ENCODE measurements at places on chromosomes 6 and 20. TPM values are rescaled to one million over a fixed set of nuclear protein-coding genes. Genes with fewer than 3 reads are reported as not detected.

The ALDH5A1 gene
- total RNA-seq: 1.2 TPM

The VSTM2L gene
- total RNA-seq: 77.5 TPM

The MYT1 gene
- not detected for total RNA-seq

The SYNCRIP gene
- 91.3 TPM for total RNA-seq

The SF3B5 gene
- total RNA-seq: 141 TPM

The SOBP gene
- 0.42 TPM for total RNA-seq

The CEP162 gene
- 12.2 TPM for total RNA-seq

The C4B gene
- total RNA-seq: 6.7 TPM

- DNase-seq: no peak
Observed at GRCh38 chr6:154536999-154537398, 26.5 kb upstream of the CNKSR3 start.

GRCh38 chr6:6942831-6943230 is 164.9 kb upstream of the RREB1 start:
- peak; percentile 97 for DNase-seq

DNA sequence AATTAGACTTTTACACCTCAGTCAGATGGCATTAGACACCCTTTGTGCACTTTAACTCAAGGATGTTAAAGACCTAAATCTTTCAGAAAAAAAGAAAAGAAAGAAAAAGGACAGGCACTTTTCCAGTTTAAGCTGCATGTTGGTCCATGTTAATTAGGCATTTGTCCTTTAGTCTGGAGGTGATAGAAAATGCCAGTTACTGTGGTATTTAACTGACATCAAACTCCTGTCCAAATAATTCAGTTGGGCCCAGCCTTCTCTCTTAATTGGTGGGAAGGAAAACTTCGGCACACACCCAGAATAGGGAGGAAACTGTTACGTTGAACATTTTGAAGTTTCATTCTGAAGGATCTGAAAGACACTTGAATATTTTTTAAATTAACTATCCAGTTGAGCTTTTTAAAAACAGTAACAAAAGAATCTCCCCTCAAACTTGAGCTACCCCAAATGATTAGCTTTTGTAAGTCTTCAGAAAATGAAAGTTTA is 30.3 kb downstream of the RREB1 start:
- DNase-seq: no peak

- DNase-seq: peak; percentile 68
Observed at GRCh38 chr6:124073820-124074587, 270.3 kb downstream of the NKAIN2 start.

GRCh38 chr6:95601133-95601532 is 23.8 kb downstream of the MANEA start:
- no peak for DNase-seq

- no peak for DNase-seq
Observed at GRCh38 chr6:6599468-6599873, 11.0 kb downstream of the LY86 start.

GRCh38 chr20:17936761-17937732 is 31.5 kb downstream of the SNX5 start:
- DNase-seq: peak; percentile 69

DNA sequence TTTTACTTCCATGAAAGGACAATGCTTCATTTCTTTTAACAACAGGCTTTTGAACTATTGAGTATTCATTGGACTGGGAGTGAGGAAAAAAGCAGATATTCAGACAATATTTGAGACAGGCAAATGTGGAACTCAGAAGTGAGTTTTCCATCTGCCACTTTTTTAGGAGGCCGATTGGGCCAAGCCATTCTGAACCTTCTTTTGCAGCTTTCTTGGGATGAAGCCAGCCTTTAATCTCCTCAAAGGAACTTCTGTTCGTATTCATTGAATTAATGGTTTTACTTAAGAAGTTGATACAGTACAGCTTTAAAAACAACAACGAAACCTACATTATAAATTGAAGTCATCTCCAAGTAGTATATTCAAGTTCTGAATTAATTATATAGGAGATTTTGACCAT is 187.1 kb upstream of the RNF217 start:
- DNase-seq: no peak

- DNase-seq: no peak
Observed at GRCh38 chr6:3204921-3205320, 22.5 kb downstream of the TUBB2B start.

DNA sequence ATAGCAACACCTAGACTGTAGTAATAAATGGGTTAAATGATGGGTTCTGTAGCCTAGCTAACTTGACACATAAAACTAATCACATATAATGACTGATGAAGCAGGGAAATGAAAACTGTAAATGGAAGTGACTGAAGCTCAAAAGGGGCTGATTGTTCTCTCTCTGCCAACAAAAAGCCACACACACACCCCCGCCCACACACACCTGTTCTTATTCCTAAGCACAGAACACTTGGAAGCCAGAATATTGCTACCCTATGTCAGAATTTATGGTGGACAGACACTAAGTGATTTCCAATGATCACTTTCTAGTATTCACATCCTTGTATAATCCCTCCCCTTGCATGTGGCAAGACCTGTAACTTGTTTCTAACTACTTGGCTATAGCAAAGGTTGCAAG is 603.5 kb downstream of the UTRN start:
- no peak for DNase-seq

DNA sequence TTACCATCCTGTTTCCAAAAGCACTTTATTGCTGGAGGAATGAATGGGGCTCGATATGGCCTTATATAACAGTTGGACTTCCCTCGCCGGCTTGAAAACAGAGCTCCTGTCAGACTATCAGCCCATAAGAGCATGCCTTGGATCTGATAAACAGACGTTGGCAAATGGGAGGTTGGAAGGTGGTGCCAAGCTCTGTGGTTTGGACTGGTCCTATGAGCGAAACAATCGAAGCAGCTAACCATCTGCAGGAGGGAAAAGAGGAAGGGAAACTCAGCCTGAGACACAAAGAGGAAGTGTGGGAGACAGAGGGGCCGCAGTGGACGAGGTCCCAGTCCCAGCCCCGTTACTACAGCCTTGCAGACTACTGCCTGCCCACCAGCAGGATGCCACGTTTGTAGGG is 92.9 kb downstream of the TFAP2C start:
- no peak for DNase-seq

- DNase-seq: no peak
Observed at GRCh38 chr6:169217972-169218371, 35.7 kb downstream of the THBS2 start.

DNA sequence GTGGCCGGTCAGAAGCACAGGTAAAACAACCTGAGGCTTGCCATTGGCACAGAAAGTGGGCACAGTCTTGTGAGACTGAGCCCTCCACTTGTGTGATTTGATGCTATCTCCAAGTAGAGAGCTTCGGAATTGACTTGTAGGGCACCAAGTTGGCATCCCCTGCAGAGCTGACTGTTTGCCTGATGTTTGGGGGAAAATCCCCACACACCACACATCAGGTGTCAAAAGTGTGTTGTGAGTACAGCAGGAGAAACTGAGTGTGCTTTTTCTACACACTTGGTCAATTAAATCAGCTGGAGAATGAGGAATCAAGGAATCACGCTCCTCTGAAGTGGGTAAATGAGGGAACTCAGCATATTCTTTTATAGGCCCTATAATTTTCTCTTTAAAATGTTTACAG is 989 bp downstream of the SERINC3 start:
- no peak for DNase-seq

- no peak for DNase-seq
Observed at GRCh38 chr6:3052481-3053230, 15.6 kb upstream of the RIPK1 start.

GRCh38 chr6:105867277-105867676 is 218.9 kb upstream of the PRDM1 start:
- DNase-seq: no peak

- DNase-seq: no peak
Observed at GRCh38 chr6:26569433-26569764, 27.4 kb upstream of the ABT1 start.

GRCh38 chr20:47141941-47142773 is 214.3 kb downstream of the ZMYND8 start:
- DNase-seq: no peak

- DNase-seq: no peak
Observed at GRCh38 chr6:118220429-118221128, 313.5 kb downstream of the SLC35F1 start.

DNA sequence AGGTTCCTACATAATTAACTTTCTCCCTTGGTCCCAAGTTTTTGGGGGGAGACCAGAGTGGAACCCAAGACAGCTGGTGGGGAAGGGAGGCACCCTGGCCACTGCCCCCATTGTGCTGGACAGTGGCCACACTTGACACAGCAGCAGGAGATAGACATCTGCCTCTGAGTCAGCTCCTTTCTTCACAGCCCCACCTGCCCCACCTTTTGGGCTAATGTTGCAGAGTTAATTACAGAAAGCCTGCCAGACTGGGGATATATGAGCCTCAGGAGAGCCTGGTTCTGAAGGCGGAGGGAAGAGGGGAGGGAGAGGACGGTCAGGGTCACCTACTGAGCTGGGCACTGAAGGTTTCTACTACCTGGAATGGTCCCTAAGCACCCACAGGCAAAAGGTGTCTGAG is 50.6 kb downstream of the MAFB start:
- no peak for DNase-seq

DNA sequence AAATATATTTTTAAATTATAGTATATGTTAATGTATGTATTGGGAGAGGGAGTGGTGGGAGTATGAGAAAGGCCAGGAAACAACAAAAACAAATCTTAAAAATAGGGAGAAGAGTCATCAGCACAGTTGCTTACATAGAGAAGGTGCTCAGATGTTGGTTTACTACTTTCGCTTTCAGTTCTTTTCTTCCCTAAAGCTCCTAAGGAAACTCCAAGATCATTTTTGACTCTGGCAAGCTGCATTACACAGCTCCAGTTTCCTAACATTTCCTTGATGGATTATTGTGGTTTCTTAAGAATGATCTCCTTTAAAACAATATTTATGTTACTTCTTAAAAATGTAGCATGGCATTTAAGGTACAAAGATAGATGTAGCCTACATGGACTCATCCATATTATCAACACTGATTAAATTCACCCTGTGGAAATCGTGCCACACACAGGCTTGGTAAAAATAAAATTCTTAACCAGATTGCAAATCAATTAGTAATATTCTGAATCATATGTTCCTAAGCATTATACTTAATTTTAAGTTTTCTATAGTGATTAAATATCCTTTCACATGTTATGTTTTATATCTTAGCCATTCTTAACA is 118.0 kb upstream of the MAN1A1 start:
- peak; percentile 32 for DNase-seq

- DNase-seq: no peak
Observed at GRCh38 chr6:52009466-52010140, 77.8 kb downstream of the PKHD1 start.

DNA sequence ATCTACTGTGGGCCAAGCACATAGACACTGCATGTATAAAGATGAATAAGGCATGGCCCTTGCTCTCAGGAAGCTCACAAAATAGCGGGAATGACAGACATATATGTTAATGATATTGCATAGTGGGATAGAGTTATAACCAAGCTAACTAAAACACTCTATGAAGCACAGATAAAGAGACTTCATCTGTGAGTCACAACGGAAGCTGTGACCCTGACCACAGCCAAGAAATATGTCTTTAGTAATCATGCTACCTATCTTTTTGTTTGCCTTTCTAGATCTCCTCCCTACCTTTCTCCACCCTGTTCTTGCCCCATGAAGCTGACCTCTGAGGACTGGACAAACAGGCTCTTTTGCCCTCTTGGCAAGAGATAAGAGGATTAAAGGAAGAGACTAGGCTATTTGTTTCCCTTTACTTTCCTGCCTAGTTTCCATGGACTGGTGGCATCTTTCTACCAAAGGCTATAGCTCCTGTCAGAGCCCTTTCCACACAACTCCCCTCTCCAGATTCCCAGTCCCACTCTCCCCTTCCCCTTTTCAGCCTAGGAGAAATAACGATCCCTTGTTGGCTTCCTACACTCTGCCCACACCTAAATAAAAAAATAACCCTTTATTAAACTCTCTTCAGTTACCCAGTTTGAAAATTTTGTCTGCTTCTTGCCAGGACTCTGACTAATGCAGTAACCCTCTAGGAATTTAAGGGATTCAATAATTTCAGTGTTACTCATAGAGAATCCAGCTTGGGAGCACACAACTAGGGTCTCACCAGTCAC is 504.9 kb upstream of the MARCKS start:
- peak; percentile 47 for DNase-seq

DNA sequence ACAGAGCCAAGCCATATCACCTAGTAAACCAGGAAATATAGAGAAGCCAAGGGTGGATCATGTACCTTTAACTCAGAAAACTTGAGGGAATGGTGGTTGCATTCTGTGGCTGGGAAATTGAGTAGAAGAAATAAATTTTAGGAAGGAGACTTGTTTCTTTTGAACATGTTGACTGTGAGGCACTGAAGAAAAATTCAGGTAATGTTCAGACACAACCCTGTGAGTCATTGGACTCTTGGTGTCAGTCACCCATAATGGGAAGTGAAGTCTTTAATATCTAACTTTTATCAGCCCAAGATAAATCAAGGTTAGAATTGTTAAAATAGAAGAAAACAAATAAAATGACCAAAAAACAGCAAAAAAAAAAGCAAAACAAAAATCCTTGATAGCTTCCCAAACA is 98.8 kb upstream of the GRIK2 start:
- no peak for DNase-seq

DNA sequence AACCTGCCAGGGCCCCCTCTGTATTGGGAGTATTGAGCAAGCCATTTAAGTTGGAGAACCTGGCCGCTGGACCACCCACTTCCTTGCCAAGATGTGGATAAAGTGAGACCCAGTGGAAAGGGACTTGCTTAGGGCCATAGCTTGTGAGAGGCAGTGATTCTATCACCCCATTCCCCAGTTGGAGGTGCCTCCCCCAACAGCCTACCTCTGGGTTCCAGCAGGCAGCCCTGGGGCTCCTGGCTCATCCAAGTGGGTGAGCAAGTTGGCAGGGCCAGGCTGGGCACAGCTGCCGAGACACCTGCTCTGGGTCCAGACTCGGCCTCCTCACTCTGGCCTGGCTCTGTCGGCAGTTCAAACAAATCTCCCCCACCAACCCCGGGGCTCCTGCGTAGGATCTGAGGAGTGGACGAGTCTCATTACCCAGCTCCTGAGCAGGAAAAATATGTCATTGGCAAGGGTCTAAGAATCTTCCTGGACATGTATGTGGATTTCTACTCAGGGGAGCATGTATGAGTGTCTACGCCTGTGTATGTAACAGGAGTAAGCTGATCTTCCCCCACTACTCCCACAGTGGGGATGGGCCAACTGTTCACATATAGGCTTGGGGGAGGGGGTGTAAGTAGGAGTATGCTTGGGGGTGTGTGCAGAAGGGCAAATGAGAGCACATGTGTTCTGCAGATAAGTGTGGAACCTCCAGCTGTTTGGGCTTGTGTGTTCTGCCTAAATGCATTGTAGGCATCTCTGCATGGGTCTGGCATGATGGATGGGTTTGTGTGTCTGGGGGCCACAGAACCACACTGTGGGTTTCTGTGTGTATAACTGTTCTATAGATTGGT is 1.9 kb downstream of the ID1 start:
- DNase-seq: peak; percentile 59
